ENCODE measurements at places on chromosomes 5 and 9.

- DNase-seq: no peak
These were observed 457.7 kb upstream of the CHD1 start for GRCh38 chr5:99386406-99387077.

DNA sequence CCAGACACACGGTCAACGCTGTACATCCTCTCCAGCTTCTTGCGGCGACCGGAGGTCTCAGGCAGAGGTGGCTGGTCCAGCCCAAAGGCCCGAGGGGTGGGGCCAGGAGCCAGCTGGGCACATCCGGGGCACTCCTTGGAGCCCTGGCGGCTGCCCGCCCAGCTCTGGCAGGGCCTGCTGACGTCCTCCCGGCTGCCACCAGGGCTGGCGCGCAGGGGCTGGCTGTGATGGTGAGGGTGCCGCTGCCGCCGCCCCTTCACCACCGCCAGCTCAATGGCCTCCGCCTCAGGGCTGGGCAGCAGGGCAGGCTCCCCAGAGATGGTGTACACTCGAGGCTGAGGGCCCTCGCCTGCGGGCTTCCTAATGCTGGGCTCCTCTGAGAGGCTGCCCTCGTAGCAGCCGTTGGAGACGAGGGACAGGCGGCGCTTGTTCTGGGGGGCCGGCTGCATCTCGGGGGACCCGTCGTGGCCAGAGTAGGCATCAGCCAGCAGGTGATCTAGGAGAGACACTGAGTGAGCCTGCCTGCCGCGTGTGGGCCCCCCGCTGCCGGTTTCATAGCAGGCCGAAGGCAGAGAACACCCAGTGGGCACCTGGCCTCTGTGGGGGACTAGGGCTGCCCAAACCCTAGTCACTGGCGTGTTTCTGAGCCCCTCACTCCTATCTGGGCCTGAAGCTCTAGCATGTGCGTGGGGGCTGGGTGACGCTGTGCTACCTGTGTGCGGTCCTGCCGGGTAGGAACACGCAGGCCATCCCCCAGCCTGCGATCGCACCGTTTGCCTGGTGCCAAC lies 1.5 kb downstream of the NSMF start:
- no peak for DNase-seq

- no peak for DNase-seq
These were observed 34.7 kb downstream of the COL27A1 start for GRCh38 chr9:114189823-114190562.

DNA sequence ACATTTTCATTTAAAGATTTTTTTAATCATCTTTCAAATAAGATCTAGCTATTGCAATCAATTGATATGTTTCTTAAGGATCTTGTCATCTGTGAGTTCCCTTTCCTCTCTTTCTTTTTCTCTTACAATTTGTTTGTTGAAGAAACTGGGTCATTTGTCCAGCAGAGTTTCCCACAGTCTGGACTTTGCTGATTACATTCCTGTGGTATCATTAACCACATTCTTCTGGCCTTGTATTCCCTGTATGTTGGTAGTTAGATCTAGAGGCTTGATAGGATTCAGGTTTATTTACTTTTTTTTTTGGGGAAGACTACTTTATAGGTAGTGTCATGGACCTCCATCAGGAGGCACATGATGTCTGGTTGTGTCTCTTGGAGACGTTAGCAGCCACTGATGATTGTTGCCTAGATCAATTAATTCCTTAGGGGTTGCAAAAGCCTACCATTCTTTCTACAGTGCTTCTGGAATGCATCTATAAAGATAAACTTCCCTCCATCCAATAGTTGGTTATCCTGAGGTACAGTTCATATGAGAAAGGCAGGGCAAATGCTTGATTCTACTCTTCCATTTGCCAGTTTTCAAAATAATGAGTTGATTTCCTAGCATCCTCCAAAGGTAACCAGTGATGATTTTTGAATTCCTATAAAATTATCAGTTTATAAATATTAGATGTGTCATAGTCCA lies 14.3 kb downstream of the PDE8B start:
- no peak for DNase-seq

- DNase-seq: no peak
These were observed 69.2 kb upstream of the SREK1 start for GRCh38 chr5:66074901-66075300.

DNA sequence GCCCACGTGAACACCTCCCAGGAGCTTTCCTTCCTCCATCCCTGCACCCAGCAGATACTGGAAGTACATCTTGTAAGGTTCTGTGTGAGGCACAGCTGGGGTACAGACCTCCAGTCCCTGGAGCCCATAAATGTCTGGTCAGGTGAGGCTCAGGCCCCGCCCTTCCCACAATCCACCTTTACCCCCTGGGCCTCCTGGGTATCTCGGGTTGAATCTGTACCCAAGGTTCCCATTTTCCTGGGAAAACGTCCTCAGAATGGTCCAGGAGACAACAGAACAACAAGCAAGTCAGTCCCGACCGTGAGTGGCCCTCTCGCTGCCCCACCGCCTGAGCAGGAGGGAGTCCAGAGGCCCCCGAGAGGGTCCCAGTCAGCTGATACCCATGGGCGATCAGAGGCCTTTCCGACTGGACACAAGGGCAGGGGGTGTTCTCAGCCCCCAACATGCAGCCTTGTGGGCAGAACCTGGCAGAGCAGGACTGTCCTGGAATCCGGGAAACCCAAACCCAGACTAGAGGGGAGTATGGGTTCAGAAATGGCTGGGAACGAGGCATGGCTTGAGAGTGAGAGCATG lies 4.3 kb downstream of the SPATA31E1 start:
- no peak for DNase-seq

DNA sequence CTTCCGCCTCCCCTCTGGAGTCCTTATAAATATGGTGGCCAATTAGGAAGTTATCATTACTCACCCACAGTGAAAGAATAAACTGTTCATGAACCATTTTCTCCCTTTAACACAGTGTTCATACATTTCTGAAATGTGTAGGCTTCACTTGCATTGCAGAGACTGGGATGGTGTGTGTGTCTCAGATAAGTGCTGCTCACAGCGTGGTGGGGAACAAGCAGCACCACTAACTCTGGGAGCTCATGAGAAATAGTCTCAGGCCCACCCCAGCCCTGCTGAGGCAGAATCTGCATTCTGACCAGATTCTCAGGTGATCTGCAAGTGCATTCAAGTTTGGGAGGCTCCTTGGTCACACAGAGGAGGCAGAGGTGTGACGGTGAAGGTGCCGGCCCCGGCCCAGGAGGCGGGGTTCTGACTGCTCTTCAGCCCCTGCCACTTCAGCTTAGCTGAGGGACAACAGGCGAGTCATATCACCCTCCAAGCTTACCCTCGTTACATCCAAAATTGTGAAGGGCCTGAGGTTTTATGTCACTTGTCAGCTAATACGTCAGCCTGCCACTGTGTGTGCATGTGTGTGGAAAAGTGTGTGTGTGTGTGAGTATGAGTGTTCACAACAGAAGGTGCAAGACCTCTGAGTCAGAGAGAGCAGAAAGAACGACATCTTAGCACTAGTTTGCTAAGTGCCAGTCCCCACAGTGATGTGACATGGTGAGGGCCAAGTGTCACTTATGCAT lies 34.7 kb downstream of the DAP start:
- peak; percentile 20 for DNase-seq

DNA sequence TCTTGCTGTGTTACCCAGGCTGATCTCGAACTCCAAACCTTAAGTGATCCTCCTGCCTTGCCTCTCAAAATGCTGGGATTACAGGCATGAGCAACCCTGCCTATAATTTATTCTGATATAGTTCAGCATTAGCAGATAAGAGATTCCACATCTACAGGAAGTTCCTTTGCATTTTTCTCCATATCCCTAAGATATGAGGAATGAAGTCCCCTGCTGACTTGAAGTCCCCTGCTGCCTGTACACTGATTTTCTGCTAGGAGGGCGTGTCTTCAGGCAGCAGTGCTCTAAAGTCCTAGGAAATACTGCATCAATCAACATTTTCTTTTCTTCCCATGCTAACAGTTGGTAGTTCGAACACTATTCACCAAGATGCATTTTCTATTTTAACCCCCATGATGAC lies 105.8 kb downstream of the ARHGAP26 start:
- DNase-seq: no peak

- DNase-seq: no peak
These were observed 192.8 kb downstream of the CDH18 start for GRCh38 chr5:19795218-19795617.

- no peak for DNase-seq
These were observed 168.2 kb downstream of the DAB2IP start for GRCh38 chr9:121819428-121820231.

- DNase-seq: no peak
These were observed 884.0 kb upstream of the ACO1 start for GRCh38 chr9:31500422-31500821.

DNA sequence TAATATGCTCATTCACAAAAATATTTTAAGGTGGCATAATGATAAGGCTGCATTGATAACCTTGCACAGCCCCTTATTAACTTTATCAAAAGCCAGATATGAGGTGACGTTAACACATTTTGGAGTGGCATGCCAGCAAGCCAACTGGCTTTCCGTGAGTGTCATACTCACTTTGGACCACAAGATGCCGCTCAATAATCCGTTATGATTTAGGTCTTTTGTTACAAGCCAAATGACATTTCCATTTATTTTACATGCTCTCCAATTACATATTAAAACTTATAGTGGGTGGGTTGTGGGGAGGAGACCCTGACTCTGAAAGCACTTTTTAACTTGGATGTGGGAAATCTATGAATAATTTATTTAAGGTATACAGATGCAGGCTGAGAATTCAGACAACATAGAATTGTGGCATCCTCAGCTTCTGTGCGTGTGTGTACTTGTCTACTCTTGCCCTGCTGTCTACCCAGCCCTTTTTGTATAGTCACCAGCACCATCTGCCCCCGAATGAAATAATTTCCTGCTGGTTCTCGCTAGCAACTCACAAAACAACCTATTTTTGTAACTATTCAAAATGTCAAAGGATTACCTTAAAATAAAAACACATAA lies 305.1 kb downstream of the PSAT1 start:
- peak; percentile 30 for DNase-seq

DNA sequence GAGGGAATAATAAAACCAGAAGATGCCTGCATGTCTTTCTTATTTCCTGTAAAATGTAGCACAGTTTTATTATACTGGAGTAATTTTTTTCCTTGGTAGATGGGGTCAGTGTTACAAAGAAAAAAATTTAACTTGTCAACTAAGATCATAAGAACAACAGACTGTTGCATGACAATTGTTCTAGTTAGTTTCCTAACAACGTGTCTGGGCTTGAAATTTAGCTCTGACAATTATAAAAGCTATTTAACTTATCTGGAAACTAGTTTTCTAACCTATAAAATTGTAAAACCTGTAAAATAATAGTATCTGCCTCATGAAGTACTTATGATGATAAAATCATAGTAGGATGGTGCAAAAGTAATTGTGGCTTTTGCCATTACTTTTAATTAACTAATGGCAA lies 4.9 kb downstream of the SHOC1 start:
- DNase-seq: no peak

DNA sequence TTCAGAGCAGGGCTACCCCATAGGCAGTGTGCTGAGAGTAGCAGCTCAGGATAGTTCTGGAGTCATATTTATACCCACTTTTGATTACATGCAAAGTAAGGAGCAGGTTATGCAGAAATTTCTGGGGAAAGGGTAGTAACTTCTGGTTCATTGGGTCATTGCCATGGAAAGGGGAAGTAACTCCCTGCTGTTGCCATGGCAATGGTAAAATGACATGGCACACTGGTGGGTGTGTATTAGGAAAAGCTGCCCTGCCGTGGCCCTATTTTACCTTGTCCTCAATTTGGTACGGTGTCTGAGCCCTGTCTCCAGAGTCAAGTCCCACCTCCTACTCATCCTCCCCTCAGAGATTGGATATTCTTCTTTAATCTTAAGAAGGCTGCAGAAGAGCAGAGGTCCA lies 526.7 kb upstream of the TYRP1 start:
- DNase-seq: no peak

GRCh38 chr5:100789694-100790093 lies 113.4 kb downstream of the ST8SIA4 start:
- DNase-seq: peak; percentile 14
